ENCODE measurements at places on chromosomes 4 and X. TPM values are rescaled to one million over a fixed set of nuclear protein-coding genes. Genes with fewer than 3 reads are reported as not detected.

- no peak for DNase-seq
Observed at GRCh38 chr4:6216588-6216987, 16.2 kb upstream of the JAKMIP1 start.

- no peak for DNase-seq
Observed at GRCh38 chrX:105502336-105502735, 281.8 kb upstream of the TEX13A start.

DNA sequence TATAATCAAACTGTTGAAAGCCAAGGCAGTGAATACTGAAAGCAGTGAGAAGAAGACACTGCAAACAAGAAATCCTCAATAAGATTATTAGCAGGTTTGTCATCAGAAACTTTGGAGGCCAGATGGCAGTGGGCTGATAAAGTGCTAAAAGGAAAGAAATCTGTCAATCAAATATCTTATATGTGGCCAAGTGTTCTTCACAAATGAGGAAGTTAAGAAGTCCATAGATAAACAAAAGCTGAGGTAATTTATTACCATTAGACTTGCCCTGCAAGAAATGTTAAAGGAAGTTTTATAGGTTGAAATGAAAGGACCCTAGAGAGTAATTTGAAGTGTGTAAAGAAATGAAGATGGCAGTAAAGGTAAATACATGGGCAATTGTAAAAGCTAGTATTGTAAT is 586.6 kb downstream of the RAPGEF2 start:
- DNase-seq, result no peak

GRCh38 chr4:7788193-7788592 is 151.5 kb downstream of the AFAP1 start:
- no peak for DNase-seq

DNA sequence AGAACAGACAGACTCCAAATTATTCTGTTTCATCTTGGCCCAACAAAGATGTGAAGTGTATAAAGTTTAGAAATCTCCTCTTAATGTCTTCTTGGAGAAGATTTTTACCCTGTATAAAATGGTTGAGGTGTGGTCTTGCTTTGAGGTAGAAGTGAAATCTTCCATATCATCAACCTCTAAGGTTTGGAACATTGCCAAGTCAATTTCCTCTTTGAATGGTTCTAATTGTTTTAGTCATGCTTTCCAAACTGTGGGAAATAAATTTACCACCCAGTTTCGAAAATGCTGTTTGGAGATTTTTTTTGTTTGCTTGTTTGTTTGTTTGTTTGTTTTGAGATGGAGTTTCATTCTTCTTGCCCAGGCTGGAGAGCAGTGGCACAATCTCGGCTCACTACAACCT is 174.1 kb upstream of the ADAMTS3 start:
- DNase-seq, result no peak

GRCh38 chr4:124650614-124651013 is 61.9 kb downstream of the ANKRD50 start:
- DNase-seq, result no peak

DNA sequence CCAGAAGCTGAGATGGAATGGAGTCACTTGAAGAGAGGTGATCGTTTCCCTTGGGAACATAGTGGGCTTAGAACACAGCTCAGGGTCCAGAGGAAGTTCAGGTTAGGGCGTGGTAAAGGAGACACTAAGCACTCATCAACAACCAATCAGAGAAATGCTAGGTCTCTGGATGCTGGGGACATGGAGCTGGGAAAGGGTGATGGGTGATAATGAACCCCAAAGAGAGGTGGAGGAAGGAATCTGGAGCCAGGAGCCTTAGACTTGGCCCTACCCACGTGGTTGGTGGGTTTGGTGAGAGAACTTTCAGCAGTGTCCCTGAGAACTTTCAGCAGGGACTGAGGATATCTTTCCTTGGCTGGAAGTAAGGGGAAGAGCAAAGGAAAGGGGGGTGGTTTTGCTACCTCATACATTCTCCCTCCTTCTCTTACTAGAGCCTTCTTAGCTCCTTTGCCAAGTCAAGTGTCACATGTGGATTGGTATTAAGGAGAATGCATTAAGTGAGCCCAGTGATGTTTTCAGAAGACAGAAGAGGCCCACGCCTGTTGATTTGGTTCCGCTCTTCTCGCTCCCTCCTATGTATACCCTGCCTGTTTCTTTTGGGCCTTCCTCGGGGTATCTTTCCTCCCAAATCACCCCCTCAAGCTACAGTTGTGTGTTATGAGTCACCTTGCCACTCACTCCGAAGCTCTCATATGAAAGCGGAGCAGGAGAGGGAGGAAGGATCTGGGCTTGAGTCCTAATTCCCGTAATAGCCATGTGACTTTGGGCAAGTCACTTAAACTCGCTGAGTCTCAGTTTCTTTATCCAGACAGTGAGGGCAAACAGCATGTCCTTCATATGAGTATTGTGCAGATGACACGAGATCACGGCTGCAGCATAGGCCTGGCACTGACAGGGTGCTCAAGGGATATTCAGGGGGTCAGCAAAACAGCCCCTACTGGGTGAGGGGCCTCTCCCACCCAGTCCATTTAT is 63.1 kb downstream of the TSC22D3 start:
- DNase-seq, result no peak

DNA sequence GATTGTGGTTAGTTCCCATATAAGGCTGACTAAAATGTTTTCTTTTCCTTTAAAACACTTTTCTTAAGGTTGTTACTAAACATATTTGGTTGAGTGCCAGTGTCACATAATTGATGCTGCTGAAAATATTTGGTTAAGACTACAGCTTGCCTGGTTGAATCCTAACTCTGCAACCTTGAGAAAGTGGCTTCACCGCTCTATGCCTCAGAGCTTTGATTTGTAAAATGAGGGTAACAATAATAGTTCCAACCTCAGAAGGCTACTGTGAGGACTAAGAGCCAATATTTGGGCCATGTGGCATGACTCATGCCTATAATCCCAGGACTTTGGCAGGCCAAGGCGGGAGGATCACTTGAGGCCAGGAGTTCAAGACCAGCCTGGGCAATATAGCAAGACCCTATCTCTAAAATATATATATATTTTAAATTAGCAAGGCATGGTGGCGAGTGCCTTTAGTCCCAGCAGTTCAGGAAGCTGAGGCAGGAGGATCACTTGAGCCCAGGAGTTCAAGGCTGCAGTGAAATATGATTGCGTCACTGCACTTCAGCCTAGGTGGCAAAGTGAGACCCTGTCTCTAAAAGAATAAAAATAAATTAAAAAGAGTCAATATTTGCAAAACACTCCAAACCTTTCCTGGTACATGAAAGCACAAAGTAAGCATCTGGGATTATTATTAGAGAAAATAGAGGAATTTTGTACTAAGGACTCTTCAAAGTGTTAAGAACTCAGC is 7.1 kb upstream of the NEIL3 start:
- DNase-seq, result no peak

DNA sequence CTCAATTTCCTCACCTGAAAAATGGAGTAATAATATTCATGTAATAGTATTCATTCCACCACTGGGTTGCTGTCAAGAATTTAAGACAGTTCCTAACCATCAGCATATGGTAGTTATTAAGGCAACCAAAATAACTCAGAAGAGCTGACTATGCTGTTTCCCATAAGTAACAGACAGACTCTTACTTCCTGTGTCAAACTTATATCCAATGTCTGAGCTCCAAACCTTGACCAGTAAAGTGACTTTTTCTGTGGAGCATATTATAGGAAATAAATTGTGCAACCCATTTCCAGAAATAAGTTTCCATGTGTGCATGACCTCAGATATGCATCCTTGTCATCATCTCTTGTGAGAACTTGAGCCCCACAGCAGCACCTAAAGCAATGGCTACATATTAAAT is 78.8 kb downstream of the HADH start:
- no peak for DNase-seq

GRCh38 chr4:174266416-174266815 is 17.1 kb downstream of the FBXO8 start:
- no peak for DNase-seq

- no peak for DNase-seq
Observed at GRCh38 chr4:39442998-39443397, 15.7 kb downstream of the RPL9 start.

DNA sequence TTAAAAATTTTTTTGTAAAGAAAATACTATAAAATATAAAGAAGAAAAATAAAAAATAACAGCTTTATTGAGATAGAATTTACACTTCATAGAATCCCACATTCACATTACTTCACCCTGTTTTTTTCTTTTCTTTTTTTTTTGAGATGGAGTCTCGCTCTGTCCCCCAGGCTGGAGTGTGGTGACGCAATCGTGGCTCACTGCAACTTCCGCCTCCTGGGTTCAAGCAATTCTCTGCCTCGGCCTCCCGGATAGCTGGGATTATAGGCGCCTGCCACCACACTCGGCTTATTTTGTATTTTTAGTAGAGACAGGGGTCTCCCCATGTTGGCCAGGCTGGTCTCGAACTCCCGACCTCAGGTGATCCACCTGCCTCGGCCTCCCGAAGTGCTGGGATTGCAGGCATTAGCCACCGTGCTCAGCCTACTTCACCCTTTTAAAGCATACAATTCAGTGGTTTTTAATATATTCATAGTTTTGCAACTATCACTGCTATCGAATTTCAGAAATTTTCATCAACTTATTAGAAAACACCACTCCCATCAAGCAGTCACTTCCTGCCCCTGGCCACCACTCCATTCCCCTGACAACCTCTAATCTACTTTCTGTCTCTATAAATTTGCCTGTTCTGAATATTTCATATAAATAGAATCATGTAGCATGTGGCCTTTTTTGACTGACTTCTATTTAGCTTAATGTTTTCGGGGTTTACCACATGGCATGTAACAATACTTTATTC is 48.7 kb downstream of the TMEM131L start:
- no peak for DNase-seq

GRCh38 chr4:91359041-91360031 is 944.4 kb upstream of the GRID2 start:
- DNase-seq, result no peak

- DNase-seq, result no peak
Observed at GRCh38 chrX:134718105-134718965, 60.1 kb upstream of the PLAC1 start.

DNA sequence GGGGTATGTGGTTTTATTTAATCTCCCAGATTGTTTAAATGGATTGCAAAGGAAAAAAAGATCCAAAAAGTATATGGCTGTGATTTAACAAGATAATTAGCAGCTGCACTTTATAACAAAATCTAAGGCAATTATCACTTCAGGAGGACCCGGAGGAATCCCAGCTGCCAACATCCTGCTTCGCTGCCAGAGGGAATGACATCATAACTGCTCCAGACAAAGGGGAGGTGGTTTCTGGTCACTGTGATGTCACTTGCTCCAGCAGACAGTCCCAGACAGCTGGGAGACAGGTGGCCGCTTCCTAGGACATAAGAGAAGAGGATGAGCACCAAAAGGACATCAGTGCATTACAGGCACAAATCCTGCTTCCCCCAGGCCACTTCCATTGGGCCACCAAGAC is 371.0 kb downstream of the BCOR start:
- no peak for DNase-seq

DNA sequence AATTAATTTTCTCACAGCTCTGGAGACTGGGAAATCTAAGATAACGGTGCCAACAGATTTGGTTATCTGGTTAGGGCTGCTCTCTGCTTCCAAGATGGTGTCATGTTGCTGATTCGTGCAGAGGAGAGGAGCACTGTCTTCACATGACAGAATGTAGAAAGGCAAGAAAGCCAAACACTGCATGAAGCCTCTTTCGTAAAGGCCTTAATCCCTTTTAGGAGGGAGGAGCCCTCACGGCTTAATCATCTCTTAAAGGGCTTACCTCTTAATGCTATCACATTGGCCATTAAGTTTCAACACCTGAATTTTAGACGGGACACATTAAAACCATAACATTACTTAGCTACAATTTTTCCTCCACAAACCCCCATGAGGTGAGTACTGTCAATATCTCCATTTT is 174.1 kb downstream of the COX18 start:
- no peak for DNase-seq

The TAF7L gene
- total RNA-seq, result 0.13 TPM

The CT45A9 gene
- not detected for total RNA-seq

The TRMT10A gene
- total RNA-seq, result 9.2 TPM

The SPARCL1 gene
- 0.41 TPM for total RNA-seq

The HAUS3 gene
- total RNA-seq, result 18.1 TPM

The NR3C2 gene
- total RNA-seq, result 3.4 TPM

The MAB21L2 gene
- total RNA-seq, result 0.51 TPM

The DNAAF6 gene
- total RNA-seq, result not detected

The SMARCA1 gene
- 183 TPM for total RNA-seq

Measured in progenitor cell of endocrine pancreas (in vitro differentiated cells).